ENCODE measurements at places on chromosomes 4 and X. TPM values are rescaled to one million over a fixed set of nuclear protein-coding genes. Genes with fewer than 3 reads are reported as not detected.

DNA sequence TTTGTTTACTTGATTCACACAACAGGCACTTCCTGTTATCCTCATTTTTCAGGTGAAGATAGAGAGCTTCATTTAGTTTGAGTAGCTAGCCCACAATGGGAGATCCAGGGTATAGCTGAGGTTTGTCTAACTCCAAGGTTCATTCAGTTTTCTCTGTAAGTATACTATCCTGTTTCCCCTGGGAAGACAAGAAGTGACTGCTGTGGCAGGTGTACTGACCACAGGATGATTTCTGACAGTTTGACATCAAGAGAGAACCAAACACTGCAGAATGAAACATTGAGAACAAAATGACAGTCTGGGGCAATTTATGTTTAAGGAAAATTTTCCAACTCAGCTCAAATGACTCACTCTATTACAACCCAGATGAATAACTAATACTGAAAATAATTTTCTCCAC is 958.0 kb downstream of the STPG2 start:
- no peak for DNase-seq

DNA sequence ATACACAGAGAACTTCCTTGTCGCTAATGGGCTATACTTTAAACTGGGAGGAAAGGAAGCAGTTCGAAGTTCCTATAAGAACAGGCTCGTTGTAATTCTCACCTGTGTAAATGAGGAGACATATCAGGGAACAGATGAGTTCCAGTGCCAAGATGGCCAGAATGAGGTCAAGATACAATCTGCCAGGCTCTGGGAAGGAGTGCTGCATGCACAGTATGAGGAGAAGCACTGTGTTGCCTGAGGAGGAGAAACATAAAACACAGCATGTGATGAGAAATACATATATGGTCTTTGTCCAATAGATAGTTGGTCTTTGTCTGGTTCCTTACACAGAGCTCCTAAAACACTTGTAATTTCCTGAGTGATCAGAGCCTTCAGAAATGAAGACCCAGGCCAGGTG is 24.3 kb downstream of the TMEM192 start:
- DNase-seq, result no peak

GRCh38 chr4:52202251-52202779 is 151.2 kb downstream of the SPATA18 start:
- no peak for DNase-seq

DNA sequence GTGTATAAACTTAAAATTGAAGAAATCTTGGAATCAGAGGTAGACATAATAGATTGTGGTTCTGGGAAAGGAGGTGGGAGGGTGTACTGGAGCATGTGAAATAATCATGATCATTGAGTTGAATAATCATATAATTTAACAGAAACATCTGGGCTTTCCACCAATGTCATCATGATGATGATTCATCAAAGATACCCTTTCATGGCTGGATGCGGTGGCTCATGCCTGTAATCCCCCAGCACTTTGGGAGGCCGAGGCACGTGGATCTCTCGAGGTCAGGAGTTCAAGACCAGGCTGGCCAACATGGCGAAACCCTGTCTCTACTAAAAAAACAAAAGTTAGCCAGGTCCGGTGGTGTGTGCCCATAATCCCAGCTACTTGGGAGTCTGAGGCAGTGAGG is 6.7 kb upstream of the RUFY3 start:
- DNase-seq, result no peak

The SLC4A4 gene
- total RNA-seq, result not detected

The FHIP1A gene
- 2.2 TPM for total RNA-seq

The RBM10 gene
- total RNA-seq, result 49.6 TPM
